ENCODE measurements at places on chromosomes 6 and 20. TPM values are rescaled to one million over a fixed set of nuclear protein-coding genes. Genes with fewer than 3 reads are reported as not detected.

SIRPB1 gene
- total RNA-seq: 0.62 TPM

BTBD3 gene
- total RNA-seq: 4.3 TPM

NHSL1 gene
- total RNA-seq: 0.46 TPM

GPR6 gene
- total RNA-seq: not detected

FOXQ1 gene
- not detected for total RNA-seq

SYNDIG1 gene
- not detected for total RNA-seq

GRCh38 chr6:100194535-100194934 lies 200.5 kb upstream of the MCHR2 start:
- DNase-seq: no peak
- no peaks in the 10 kb centered on the region for H3K36me3 ChIP-seq
- H3K27ac ChIP-seq: no peak overlapping the region
- H3K4me3 ChIP-seq: no peak overlapping the region

DNA sequence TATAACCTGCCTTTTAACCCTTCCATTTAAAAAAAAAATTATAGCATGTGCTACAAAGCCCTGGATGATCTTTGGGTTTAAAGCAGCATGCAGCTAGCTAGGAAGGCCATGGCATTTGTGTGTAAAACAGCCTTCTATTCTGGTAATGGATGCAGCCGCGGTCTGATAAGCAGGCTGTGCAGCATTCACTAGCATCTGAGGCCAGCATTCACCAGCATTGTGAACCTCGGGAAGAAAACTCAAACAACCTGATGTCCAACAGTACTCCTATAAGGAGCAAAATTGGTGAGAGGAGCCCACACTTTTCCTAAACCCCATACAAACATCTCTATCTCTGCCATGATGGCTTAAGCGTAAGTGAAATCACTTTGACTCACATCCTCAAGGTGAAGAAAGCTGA lies 265.5 kb downstream of the PTPRT start:
- H3K27me3 ChIP-seq: no peaks in the 10 kb centered on the region
- no peak overlapping the region for H3K4me3 ChIP-seq
- no peaks in the 10 kb centered on the region for H3K4me1 ChIP-seq
- no peak for DNase-seq
- H3K27ac ChIP-seq: no peak overlapping the region

DNA sequence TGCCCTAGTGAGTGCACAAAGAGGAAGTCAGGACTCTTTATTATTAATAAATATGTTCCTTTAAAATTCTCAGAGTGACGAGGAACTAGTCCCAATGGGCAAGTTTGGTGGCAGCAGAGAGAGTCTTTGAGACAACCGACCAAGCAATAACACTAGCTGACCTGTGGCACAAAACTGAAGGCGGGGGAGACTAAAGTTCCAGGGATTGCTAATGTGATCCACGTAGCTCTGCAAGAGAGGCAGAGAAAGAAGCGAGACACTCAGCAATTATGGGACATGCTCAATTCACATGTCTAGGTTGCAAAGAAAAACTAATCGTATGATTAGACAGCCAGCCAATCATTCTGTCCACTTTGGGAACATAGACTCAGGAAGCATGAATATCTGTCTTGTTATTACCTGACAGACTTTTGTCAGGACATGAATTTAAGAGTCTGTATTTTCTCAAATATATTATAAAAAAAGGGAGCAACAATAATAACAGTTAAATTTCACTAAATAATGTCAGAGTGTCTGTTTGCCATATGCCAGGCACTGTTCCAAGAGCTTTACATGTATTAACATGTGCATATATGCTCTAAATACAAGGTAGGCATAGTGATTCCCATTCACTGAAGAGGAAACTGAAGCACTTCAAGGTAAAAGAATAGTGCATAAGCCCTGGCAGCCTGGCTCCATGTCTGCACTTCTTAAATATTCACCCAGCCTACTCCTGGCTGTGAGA lies 81.0 kb downstream of the COL9A1 start:
- H3K4me1 ChIP-seq: no peaks in the 10 kb centered on the region
- H3K27ac ChIP-seq: no peak overlapping the region
- H3K36me3 ChIP-seq: no peaks in the 10 kb centered on the region

DNA sequence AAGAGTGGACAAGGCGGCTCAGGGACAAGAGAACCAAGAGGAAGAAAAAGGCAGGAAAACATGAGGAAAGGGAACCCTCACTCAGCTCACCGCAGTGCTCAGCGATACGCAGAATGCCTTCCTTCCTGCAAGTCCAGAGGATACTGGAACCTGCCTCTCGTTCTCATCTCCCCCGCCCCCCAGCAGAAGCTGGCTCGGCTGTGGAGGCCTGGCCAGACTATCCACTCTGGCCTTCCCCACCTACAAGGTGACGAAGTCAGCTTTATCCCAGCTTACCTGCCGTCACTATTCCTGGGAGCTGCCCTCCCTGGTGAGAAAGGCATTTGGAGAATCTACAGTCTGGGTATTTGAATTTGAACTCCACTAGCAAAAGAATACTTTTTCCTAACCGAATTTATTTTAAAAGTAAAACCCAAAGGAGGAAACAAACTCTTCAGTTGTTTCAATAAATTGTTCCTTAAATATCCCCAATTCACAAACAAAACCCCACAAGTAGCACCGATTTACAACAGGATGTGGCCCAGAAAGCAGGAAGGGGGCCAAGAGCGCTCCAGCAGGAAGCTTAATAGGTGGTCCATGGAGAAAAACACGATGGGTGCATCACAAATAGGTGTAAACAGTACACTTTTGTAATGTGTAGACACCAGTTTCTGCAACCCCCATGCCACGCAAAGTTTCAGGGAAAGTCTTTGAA lies 2.1 kb upstream of the DIDO1 start:
- no peak for DNase-seq
- H3K4me1 ChIP-seq: peaks cover 29% of the 10 kb centered on the region
- H3K27me3 ChIP-seq: no peaks in the 10 kb centered on the region
- H3K36me3 ChIP-seq: no peaks in the 10 kb centered on the region
- peak overlapping the region; percentile 56 for H3K4me3 ChIP-seq

- H3K27ac ChIP-seq: no peak overlapping the region
- no peak overlapping the region for H3K4me3 ChIP-seq
- no peaks in the 10 kb centered on the region for H3K27me3 ChIP-seq
- H3K4me1 ChIP-seq: peaks cover 12% of the 10 kb centered on the region
- H3K36me3 ChIP-seq: no peaks in the 10 kb centered on the region
Measured at GRCh38 chr20:5080384-5080877, 39.3 kb downstream of the PCNA start.

DNA sequence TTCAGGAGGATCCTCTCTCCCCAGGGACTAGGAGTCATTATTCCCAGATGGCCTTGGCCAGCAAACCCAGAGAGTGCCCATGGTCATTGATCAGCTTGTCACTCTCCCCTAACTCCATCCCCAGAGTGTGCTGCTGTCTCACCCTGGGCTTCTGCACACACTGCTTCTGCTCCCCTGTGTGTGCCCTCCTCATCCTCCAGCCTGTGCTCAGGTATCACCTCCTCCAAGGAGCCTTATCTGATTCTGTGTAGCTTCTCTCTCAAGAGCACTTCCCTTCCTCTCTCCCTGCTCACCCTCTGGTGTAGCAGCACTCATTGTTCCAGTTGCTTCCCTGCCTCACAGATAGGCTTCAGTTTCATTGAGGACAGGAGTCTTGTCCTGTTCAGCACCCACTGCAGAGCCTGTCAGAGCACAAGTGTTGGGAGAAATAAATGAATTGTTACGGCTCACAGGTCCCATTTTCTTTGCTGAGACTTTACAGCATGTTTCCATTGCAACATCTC lies 102.4 kb downstream of the JAG1 start:
- H3K27me3 ChIP-seq: no peaks in the 10 kb centered on the region
- H3K36me3 ChIP-seq: no peaks in the 10 kb centered on the region
- no peak overlapping the region for H3K4me3 ChIP-seq
- peaks cover 8% of the 10 kb centered on the region for H3K4me1 ChIP-seq
- no peak overlapping the region for H3K27ac ChIP-seq

- no peak overlapping the region for H3K27ac ChIP-seq
- no peaks in the 10 kb centered on the region for H3K36me3 ChIP-seq
- no peak overlapping the region for H3K4me3 ChIP-seq
- no peak for DNase-seq
- H3K4me1 ChIP-seq: no peaks in the 10 kb centered on the region
Measured at GRCh38 chr6:53828215-53828614, 33.4 kb downstream of the LRRC1 start.

DNA sequence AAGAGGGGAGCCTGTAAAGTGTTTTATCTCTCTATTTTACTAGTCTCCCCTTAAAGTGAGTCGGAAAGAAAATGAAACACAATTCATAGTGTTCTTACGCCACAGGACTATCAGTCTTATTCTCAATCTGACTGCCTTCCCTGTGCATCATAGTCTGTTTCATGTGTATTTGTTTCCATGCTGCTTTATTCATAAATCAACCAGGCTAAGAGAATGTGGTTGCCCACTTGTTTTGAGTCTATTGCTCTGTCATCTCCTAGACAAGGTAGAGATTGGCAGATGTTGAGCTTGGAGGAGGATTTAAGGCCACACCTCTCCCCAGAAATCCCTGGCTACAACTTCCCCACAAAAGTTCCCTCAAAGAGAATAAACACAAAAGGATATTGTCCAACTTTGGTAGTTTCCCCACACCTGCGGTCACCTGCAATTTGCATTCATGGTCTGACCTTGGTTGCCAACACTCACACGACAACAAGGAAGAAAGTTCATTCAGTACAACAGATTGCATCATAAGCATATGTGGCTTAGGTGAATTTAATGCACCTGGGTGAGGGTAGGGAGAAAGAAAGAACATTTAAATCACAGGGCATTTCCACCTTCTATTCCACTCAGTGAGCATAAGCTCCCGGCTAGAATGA lies 167.1 kb upstream of the FBXL4 start:
- DNase-seq: no peak
- no peaks in the 10 kb centered on the region for H3K4me1 ChIP-seq
- H3K4me3 ChIP-seq: no peak overlapping the region
- no peak overlapping the region for H3K27ac ChIP-seq
- H3K27me3 ChIP-seq: no peaks in the 10 kb centered on the region

DNA sequence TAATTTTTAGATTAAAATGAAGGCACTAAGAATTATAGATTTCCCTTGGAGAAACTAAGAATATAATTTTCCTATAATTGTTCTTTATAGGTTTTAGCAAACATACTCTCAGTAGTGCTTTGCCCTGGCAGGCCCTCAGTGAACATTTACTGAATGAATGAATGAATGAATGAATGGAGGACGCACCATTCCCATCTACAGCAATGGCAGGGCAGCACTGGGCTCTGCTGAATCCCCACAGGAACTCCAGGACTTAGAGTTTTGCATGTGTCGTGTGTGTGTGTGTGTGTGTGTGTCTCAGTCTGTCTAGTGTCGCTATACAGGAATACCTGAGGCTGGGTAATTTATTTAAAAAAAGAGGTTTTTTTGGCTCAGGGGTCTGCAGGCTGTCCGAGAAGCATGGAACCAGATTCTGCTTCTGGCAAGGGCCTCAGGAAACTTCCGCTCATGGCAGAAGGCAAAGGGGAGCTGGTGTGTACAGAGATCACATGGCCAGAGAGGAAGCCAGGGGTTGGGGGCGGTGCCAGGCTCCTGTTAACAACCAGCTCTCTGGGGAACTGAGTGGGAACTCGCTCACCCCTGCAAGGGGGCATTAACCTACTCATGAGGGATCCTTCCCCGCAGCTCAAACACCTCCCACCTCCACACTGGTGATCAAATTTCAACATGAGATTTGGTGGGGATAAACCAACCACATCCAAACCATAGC lies 20.1 kb downstream of the RNASET2 start:
- no peaks in the 10 kb centered on the region for H3K27me3 ChIP-seq
- H3K36me3 ChIP-seq: peaks cover 85% of the 10 kb centered on the region
- H3K4me3 ChIP-seq: no peak overlapping the region
- H3K4me1 ChIP-seq: peaks cover 33% of the 10 kb centered on the region
- DNase-seq: no peak

DNA sequence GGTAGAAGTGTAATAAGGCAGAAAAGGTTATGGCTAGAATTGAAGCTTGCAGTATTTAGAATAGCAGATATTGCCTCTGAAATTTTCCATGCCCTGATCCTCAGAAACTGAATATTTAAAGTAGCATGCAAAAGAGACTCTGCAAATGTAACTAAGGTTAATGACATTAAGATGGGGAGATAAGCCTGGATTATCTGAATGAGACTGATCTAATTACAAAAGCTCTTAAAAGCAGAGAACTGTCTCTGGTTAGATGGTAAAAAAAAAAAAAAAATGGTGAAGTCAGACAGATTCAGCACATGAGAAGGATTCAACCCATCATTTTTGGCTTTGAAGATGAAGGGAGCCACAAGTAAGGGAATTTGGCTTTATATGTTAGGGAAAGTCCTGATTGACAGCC lies 503.7 kb upstream of the IRAK1BP1 start:
- H3K27ac ChIP-seq: no peak overlapping the region
- H3K36me3 ChIP-seq: no peaks in the 10 kb centered on the region
- no peak overlapping the region for H3K4me3 ChIP-seq

GRCh38 chr20:46757754-46758678 lies 48.6 kb downstream of the SLC2A10 start:
- H3K4me3 ChIP-seq: no peak overlapping the region
- peak; percentile 18 for DNase-seq
- H3K4me1 ChIP-seq: peaks cover 3% of the 10 kb centered on the region
- H3K27ac ChIP-seq: no peak overlapping the region
- peaks cover 6% of the 10 kb centered on the region for H3K27me3 ChIP-seq
- H3K36me3 ChIP-seq: no peaks in the 10 kb centered on the region

DNA sequence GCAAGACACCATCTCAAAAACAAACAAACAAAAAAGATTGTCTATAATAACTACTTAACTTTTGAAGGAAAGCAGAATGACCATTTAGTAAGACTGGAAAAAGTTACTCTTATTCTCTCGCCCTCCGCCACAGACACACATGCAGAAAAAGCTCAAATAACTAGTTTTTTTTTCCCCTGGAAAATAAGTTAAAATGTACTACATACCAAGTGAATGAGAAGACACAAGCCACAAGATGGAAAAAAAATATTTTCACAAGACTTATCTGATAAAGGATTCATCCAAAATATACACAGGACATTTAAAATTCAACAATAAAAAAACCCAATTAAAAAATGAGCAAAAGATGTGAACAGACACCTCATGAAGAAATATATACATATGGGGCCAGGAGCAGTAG lies 31.9 kb downstream of the NUDT3 start:
- no peaks in the 10 kb centered on the region for H3K27me3 ChIP-seq
- no peaks in the 10 kb centered on the region for H3K4me1 ChIP-seq
- no peaks in the 10 kb centered on the region for H3K36me3 ChIP-seq
- no peak for DNase-seq
- no peak overlapping the region for H3K4me3 ChIP-seq

- H3K4me1 ChIP-seq: no peaks in the 10 kb centered on the region
- no peak for DNase-seq
- no peaks in the 10 kb centered on the region for H3K27me3 ChIP-seq
- H3K4me3 ChIP-seq: no peak overlapping the region
- no peaks in the 10 kb centered on the region for H3K36me3 ChIP-seq
- H3K27ac ChIP-seq: no peak overlapping the region
Measured at GRCh38 chr6:148021699-148022098, 320.9 kb upstream of the SASH1 start.

- H3K4me3 ChIP-seq: no peak overlapping the region
- H3K27me3 ChIP-seq: peaks cover 7% of the 10 kb centered on the region
- no peak for DNase-seq
- no peaks in the 10 kb centered on the region for H3K4me1 ChIP-seq
- no peak overlapping the region for H3K27ac ChIP-seq
Measured at GRCh38 chr20:63529180-63529860, 7.9 kb downstream of the PTK6 start.

- DNase-seq: no peak
- no peaks in the 10 kb centered on the region for H3K27me3 ChIP-seq
- no peaks in the 10 kb centered on the region for H3K36me3 ChIP-seq
- no peaks in the 10 kb centered on the region for H3K4me1 ChIP-seq
Measured at GRCh38 chr20:57585466-57586213, 24.7 kb downstream of the PCK1 start.
